ENCODE measurements at places on chromosomes 11 and 22. TPM values are rescaled to one million over a fixed set of nuclear protein-coding genes. Genes with fewer than 3 reads are reported as not detected.

Gene PRODH
- total RNA-seq: 0.82 TPM

Gene EHF
- 0.41 TPM for total RNA-seq

Gene APBB1
- 293 TPM for total RNA-seq

Gene PTPRJ
- total RNA-seq: 17.1 TPM

Gene CCDC90B
- total RNA-seq: 216 TPM

Gene HEPHL1
- total RNA-seq: not detected

Gene KRTAP5-10
- total RNA-seq: not detected

Gene RPUSD4
- total RNA-seq: 36.3 TPM

Gene OR8D4
- not detected for total RNA-seq

Gene SFI1
- total RNA-seq: 18.8 TPM
